HT-29 (cell line): ENCODE measurements at places on chromosomes 4 and X. TPM values are rescaled to one million over a fixed set of nuclear protein-coding genes. Genes with fewer than 3 reads are reported as not detected.

- no peak for DNase-seq
These were observed 130.6 kb upstream of the ATP6AP2 start for GRCh38 chrX:40449956-40450706.

- no peak for DNase-seq
These were observed 40.5 kb upstream of the CDKN2AIP start for GRCh38 chr4:183403961-183404360.

- DNase-seq = no peak
These were observed 24.6 kb downstream of the SEPTIN11 start for GRCh38 chr4:76974150-76974549.

Gene ETDB
- not detected in 2 replicates for total RNA-seq

Gene MID1
- 5.5 and 5.7 TPM in 2 replicates for total RNA-seq

Gene GLRA2
- total RNA-seq = not detected in 2 replicates
